ENCODE measurements at places on chromosomes 16 and 17. TPM values are rescaled to one million over a fixed set of nuclear protein-coding genes. Genes with fewer than 3 reads are reported as not detected.
A peak's percentile ranks its signal among the peaks of the same experiment; 100 is the strongest.

DNA sequence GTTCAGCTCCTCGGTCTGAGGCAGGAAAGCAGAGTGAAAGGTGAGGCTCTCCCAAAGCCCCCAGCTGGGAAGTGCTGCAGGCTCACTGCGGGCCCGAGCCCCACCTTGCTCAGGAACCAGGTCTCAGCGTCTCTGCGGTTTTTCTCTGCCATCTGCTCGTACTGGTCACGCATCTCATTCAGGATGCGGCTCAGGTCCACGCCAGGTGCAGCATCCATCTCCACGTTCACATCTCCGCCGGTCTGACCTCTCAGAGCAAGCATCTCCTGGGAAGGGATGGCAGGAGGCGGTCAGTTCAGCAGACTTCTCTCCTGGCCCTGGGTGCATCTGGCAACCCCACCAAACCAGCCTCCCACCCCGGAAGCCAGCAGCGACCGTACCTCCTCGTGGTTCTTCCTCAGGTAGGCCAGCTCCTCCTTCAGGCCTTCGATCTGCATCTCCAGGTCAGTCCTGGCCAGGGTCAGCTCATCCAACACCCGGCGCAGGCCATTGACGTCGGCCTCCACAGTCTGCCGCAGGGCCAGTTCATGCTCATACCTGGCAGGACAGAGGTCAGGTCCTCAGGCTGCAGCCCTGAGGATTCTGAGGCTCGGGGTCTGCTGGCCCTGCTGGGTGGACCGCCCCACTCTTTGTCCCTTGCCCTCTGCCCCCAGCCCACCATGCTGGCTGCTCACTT is 1.5 kb downstream of the KRT16 start:
- no peak overlapping the region for H3K4me3 ChIP-seq
- no peak overlapping the region for H3K27ac ChIP-seq
- H3K36me3 ChIP-seq: no peaks in the 10 kb centered on the region
- DNase-seq: no peak
- H3K27me3 ChIP-seq: no peaks in the 10 kb centered on the region

- no peaks in the 10 kb centered on the region for H3K36me3 ChIP-seq
- H3K27ac ChIP-seq: no peak overlapping the region
- H3K4me1 ChIP-seq: peaks cover 23% of the 10 kb centered on the region
- H3K27me3 ChIP-seq: no peaks in the 10 kb centered on the region
Measured at GRCh38 chr17:77880711-77881450, 77.6 kb upstream of the TNRC6C start.

The NPW gene
- 105 TPM for total RNA-seq

GRCh38 chr17:43410557-43411368 is 12.0 kb downstream of the ARL4D start:
- H3K36me3 ChIP-seq: no peaks in the 10 kb centered on the region
- H3K27me3 ChIP-seq: no peaks in the 10 kb centered on the region
- H3K4me1 ChIP-seq: peaks cover 27% of the 10 kb centered on the region

- H3K27me3 ChIP-seq: no peaks in the 10 kb centered on the region
- peak overlapping the region; percentile 99 for H3K4me3 ChIP-seq
- peak overlapping the region; percentile 92 for H3K27ac ChIP-seq
- peaks cover 6% of the 10 kb centered on the region for H3K4me1 ChIP-seq
- no peak for DNase-seq
Measured at GRCh38 chr16:4626396-4626795, 1.8 kb downstream of the MGRN1 start.

DNA sequence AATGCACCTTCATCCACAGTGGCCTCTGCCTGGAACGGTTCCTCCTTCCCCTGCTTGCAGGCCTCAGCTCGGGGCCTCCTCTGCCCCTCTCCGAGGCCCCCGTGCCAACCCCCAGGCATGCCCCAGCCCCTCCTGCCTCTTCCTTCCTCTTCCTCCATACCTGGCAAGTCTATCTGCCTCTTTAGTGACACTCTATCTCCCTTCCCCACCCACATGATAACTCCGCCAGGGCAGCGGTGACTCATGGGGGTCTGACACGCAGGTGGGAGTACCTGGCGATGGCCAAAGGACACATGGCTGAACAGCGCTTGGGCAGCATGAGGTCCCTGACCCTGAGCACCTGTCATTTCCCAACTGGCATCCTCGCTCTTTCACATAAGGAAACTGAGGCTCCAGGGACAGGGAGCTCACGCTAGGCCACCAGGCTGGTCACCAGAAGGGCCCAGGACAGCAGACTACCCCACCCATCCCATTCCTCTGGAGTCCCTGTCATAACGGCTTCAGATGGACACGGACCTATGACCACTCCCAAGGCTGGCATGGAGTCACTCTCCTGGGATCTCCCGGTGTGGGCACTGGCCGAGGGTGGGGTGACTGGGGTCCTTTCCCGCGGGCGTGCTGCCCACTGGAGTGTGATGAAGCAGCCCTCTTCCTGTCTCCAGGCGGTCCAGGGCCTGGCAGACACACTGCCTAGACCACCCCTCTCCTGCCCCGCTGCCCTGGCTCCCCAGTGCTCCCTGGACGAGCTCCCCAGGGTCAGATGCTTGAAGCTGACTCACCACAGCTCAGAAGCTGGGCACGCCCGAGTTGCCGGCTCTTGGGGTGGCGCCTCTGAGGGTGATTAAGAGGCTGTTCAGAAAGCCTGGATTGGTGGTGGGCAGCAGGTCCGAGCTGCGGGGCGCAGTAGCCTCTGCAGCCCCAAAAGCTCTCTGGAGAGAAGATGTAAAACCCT is 100.6 kb downstream of the ENGASE start:
- peaks cover 63% of the 10 kb centered on the region for H3K27me3 ChIP-seq
- no peak for DNase-seq
- no peak overlapping the region for H3K4me3 ChIP-seq

GRCh38 chr17:80834893-80835275 is 156.8 kb upstream of the CHMP6 start:
- H3K4me3 ChIP-seq: no peak overlapping the region
- H3K27me3 ChIP-seq: no peaks in the 10 kb centered on the region
- DNase-seq: no peak
- peaks cover 29% of the 10 kb centered on the region for H3K4me1 ChIP-seq

The MAP2K3 gene
- 39.0 TPM for total RNA-seq

GRCh38 chr16:6232056-6232455 is 1100.6 kb upstream of the RBFOX1 start:
- H3K27me3 ChIP-seq: no peaks in the 10 kb centered on the region
- no peak overlapping the region for H3K27ac ChIP-seq
- H3K36me3 ChIP-seq: no peaks in the 10 kb centered on the region
- no peak overlapping the region for H3K4me3 ChIP-seq
- H3K4me1 ChIP-seq: no peaks in the 10 kb centered on the region
- DNase-seq: peak; percentile 11

DNA sequence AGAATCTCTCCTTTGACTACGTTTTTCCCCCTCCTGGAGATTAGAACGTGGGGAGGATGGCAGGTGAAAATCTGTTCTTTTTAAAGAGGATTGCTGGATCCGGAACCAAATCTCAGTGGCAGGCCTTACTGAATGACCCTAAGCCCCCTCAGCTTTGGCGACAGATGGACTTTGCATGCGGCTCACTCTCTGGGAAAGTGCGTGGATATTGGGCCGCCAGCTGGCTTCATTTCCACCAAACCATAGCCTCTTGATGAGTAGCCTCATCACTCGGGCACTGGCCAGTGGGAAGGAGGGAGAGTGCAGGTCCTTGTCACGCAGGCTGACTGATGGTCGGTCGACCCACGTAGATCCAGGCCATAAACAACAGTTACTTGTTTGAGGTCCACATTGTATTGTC is 31.3 kb upstream of the CCDC182 start:
- H3K36me3 ChIP-seq: no peaks in the 10 kb centered on the region
- no peak overlapping the region for H3K27ac ChIP-seq
- no peak overlapping the region for H3K4me3 ChIP-seq
- peaks cover 10% of the 10 kb centered on the region for H3K4me1 ChIP-seq
- H3K27me3 ChIP-seq: peaks cover 8% of the 10 kb centered on the region

DNA sequence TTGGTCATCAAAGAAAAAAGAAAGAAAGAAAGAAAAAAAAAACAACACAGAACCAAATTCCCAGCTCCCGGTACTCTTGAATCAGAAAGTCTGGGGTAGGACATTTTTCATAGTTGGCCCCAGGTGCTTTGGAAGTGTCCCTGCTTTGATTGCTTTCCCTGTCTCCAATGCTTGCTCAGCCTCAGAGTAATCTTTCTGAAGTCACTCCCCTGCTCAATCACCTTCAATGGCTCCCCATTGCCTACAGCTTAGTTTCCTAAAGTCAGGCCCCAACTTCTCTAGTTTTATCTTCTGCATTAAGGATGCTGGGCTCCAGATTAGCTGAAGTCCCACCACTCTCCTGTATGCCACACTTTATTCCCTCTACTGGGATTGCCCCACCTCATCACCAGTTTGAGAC is 17.1 kb downstream of the CNGB1 start:
- no peaks in the 10 kb centered on the region for H3K36me3 ChIP-seq
- H3K27me3 ChIP-seq: no peaks in the 10 kb centered on the region
- no peak overlapping the region for H3K27ac ChIP-seq
- H3K4me1 ChIP-seq: peaks cover 16% of the 10 kb centered on the region

GRCh38 chr16:69936751-69937211 is 14.4 kb upstream of the CLEC18A start:
- H3K36me3 ChIP-seq: no peaks in the 10 kb centered on the region
- H3K27me3 ChIP-seq: no peaks in the 10 kb centered on the region
- no peak overlapping the region for H3K27ac ChIP-seq
- no peak for DNase-seq
- H3K4me3 ChIP-seq: no peak overlapping the region

The GPR142 gene
- 0.24 TPM for total RNA-seq

DNA sequence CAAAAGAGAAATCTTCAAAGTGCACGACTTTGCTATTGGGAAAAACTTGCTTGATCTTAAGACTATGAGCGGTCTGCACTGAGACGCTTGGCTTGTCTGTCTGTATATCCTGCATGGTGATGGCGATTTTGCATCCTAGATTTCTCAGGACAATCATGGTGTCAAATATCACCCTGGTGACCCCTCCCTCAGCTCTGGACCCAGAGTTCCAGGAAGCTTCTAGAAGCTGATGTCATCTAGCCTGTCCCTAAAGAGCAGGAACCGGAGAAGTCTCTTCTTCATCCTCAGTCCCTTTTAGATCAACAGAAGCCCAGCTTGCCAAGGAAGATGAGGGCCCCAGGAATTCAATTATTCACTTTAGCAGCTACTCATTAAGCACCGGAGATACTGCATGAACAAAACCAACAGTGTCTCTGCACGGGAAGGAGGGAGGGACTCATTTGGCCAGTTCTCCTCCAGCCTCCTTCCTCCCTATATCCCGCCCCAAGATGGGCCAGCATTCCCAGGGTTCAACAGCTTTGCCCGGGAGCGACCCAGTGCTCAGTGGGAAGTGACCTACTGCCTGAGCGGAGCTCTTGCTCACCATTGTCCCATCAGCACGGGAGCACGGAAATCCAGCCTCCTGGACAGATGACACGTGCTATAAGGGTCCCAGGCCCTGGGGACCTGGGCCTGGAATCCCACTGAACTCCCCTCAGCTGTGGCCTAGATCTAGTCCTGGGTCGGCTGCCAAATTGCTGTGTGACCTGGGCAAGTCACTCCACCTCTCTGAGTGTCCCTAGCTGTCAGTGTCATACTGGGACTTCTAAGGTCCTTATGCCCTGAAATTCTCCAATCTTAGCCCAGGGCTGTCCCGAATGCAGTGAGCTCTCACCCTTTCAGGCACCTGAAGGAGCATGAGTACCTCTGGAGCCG is 3.8 kb downstream of the EMP2 start:
- no peaks in the 10 kb centered on the region for H3K36me3 ChIP-seq
- no peaks in the 10 kb centered on the region for H3K27me3 ChIP-seq
- no peak overlapping the region for H3K27ac ChIP-seq
- H3K4me1 ChIP-seq: peaks cover 4% of the 10 kb centered on the region
- no peak for DNase-seq

The SHPK gene
- total RNA-seq: 22.2 TPM

GRCh38 chr17:80889231-80890195 is 102.1 kb upstream of the CHMP6 start:
- no peak overlapping the region for H3K4me3 ChIP-seq
- no peak for DNase-seq
- H3K27me3 ChIP-seq: no peaks in the 10 kb centered on the region
- H3K4me1 ChIP-seq: no peaks in the 10 kb centered on the region

- no peak overlapping the region for H3K27ac ChIP-seq
- no peaks in the 10 kb centered on the region for H3K27me3 ChIP-seq
- no peak for DNase-seq
- no peaks in the 10 kb centered on the region for H3K4me1 ChIP-seq
- H3K36me3 ChIP-seq: no peaks in the 10 kb centered on the region
- no peak overlapping the region for H3K4me3 ChIP-seq
Measured at GRCh38 chr17:41777157-41777573, 9.3 kb downstream of the JUP start.

GRCh38 chr17:60601447-60602384 is 1.7 kb downstream of the PPM1D start:
- H3K36me3 ChIP-seq: no peaks in the 10 kb centered on the region
- peak overlapping the region; percentile 75 for H3K4me3 ChIP-seq
- no peaks in the 10 kb centered on the region for H3K27me3 ChIP-seq
- peak overlapping the region; percentile 94 for H3K27ac ChIP-seq
- DNase-seq: peak; percentile 88

- H3K4me1 ChIP-seq: no peaks in the 10 kb centered on the region
- H3K27ac ChIP-seq: no peak overlapping the region
- no peaks in the 10 kb centered on the region for H3K27me3 ChIP-seq
- H3K36me3 ChIP-seq: no peaks in the 10 kb centered on the region
Measured at GRCh38 chr17:49741692-49742076, 22.2 kb downstream of the FAM117A start.

Data from A673 (cell line).